Stimulated activated CD8-positive, alpha-beta memory T cell treated with anti-CD3 and anti-CD28 coated beads, Interleukin-4, amount 100 ng/mL, for 48 hours (primary cell): ENCODE measurements at places on chromosomes 4 and X.
A peak's percentile ranks its signal among the peaks of the same experiment; 100 is the strongest.

- no peak for DNase-seq
Observed at GRCh38 chr4:153061971-153062370, 125.8 kb downstream of the FHDC1 start.

DNA sequence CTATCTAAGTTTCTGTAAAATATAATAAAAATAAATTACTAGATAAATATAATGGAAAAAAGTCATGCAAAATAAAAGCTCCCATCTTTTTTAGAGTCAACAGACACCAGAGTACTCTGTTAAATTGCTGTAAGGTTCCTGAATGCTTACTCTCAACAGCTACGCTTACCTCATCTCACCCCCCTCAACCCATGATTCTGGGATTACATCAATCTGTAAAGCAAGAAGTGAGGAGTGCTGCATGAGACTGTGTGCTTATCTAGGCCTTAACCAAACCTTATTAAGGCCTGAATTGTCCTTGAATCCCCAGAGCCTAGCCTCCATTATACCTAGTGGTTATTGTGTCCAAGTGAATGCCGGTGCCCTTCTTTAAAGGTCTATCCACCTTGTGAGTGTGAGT, 735.8 kb downstream of the RPA4 start:
- DNase-seq: no peak

- peak; percentile 25 for DNase-seq
Observed at GRCh38 chr4:166941629-166942028, 292.7 kb downstream of the SPOCK3 start.

DNA sequence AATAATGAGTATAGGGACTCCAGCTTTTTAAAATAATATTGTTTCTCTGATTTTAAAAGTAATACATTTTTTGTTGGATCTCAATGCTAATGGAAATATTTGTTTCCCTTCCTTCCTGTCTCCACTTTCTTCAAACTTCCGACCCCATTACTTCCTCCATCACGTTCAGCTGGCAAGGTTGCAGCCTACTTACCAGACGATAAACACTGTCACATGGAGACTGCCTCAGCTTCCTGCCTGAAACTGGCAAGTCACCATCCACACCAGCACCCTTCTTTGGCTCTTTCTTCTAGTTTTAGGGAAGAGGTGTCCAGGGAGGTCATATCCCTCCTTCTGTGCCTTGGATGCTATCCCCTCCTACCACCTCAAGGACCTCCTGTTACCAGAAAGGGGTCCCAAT, 3.4 kb upstream of the INTU start:
- no peak for DNase-seq

GRCh38 chrX:23670528-23670927, 3.2 kb downstream of the PRDX4 start:
- DNase-seq: no peak

DNA sequence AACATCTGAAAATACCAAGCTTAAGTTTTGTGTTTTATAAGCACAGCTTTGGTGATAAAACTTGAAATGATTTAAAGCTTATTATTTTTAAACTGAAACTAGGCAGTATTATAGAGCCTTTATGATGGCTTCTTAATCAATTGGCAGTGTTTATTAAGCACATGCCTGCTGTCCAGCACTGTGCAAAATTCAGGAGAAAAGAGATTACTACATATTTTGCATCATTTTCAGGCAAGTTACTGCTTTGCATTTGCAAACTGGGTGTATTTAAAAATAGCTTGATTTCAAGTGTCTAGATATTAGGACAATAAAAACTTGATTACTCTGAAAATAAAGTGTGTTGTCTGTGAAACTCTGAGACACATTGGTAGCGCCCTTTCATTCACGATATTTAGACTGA, 126.5 kb downstream of the PDLIM5 start:
- DNase-seq: no peak

DNA sequence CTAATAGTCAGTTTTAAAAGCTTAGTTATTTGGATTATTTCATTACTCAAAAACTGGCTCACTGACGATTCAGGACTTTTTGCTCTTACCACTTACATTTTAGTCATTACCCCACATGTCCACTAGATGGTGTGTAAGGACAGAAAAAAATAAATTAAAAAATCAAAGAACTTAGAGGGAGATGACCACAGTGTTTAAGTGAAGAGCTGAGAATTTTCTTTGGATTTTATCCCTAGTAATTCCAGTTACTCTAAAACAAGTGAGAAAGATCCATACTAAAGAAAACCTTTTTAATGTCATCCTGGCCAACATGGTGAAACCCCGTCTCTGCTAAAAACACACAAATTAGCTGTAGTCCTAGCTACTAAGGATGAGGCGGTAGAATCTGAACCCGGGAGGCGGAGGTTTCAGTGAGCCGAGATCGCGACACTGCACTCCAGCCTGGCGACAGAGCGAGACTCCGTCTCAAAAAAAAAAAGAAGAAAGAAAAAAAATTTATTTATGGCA, 26.4 kb upstream of the TMPRSS11B start:
- DNase-seq: no peak

- no peak for DNase-seq
Observed at GRCh38 chrX:72604112-72604511, 31.5 kb upstream of the HDAC8 start.

- DNase-seq: no peak
Observed at GRCh38 chrX:1086444-1087409, 125.7 kb downstream of the CRLF2 start.

- DNase-seq: no peak
Observed at GRCh38 chr4:77104791-77105540, 29.2 kb upstream of the CCNI start.

GRCh38 chrX:141936080-141936479, 32.4 kb downstream of the MAGEC1 start:
- DNase-seq: no peak

DNA sequence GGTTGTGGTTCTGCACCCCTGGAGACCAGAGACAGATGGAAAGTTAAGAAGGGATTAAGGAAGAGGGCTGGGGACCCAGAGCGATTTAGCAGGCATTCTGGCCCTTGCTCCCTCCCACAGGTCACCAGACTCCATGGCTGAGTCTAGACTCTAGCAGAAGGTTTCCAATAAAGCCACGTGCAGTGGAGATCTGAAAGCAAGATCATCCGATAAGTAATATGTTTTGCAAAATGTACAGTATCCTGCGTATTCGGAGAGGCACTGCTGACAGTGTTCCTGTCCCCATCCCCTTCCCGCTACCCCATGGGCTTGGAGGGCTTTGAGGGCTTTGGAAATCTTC, 531 bp upstream of the GPRIN3 start:
- DNase-seq: no peak

GRCh38 chrX:41241962-41242361, 92.0 kb upstream of the DDX3X start:
- DNase-seq: no peak

DNA sequence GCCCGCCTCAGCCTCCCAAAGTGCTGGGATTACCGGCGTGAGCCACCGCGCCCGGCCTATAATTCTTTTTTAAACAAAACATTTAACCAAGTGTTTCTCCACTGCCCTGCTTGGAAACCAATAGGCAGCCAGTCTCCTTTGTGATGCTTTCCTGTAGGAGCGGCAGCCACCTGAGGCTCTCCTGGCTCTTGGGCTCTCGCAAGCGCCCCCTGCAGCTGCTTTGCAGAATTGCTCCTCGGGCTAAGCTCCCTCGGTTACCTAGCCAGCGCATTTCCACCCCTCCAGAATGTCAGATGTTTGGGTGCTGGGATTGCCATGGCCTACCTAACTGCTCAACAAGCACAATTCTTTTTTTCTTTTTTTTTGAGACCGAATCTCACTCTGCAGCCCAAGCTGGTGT, 7.7 kb downstream of the S100P start:
- DNase-seq: peak; percentile 76

DNA sequence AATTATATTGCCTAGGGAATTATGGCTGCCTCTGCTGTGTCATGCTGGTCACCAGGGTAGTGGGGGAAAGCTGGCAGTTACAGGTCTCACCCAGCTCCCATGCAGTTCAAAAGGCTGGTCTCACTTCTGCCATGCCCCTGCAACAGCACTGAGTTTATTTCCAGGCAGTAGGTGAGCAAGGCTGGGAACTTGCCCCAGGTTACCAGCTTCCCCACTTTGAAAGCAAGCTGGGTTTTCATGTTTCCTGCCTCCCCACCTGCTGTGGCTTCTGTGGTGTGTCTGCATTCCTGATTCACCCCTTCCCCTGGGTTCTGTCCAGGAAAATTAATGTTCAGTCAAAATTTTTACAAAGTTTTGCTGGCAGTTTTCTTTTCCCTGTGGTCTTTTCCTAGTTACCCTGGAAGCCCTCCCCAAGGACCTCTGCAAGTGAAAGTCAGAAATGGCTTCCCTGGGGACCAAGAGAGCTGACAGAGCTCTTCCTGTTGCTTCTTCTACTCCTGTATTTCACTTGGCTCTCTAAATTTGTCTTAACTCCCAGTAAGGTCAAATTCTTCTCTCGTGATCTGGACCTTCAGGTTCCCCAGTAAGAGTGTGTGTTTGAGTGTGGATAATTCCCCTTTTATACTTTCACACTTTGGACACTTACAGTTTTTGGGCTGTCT, 58.5 kb upstream of the AGTR2 start:
- no peak for DNase-seq

DNA sequence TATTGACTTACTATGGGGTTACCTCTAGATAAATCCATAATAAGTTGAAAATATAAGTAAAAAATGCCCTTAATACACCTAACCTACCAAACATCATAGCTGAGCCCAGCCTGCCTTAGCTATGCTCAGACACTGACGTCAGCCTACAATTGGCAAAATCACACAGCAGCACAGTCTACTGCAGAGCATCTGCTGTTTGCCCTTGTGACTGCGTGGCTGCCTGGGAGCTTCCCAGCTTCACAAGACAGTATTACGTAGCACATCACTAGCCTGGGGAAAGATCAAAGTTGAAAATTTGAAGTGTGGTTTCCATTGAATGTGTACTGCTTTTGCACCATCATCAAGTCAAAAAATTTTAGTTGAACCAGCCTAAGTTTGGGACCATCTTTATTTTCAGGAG, 8.8 kb downstream of the HTT-AS start:
- DNase-seq: no peak

DNA sequence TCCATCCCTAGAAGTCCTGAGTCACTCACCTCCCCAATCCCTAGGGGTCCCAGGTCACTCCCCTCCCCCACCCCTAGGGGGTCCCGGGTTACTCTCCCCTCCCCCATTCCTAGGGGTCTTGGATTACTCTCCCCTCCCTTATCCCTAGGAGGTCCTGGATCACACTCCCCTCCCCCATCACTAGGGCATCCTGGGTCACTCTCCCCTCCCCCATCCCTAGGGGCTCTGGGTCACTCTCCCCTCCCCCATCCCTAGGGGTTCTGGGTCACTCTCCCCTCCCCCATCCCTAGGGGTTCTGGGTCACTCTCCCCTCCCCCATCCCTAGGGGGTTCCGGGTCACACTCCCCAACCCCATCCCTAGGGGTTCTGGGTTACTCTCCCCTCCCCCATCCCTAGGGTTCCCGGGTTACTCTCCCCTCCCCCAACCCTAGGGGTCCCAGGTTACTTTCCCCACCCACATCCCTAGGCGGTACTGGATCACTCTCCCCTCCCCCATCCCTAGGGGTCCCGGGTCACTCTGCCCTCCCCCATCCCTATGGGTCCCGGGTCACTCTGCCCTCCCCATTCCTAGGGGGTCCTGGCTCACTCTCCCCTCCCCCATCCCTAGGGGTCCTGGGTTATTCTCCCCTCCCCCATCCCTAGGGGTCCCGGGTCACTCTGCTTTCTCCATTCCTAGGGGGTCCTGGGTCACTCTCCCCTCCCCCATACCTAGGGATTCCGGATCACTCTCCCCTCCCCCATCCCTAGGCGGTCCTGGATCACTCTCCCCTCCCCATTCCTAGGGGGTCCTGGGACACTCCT, 2.1 kb downstream of the ASMTL start:
- peak; percentile 23 for DNase-seq

- DNase-seq: no peak
Observed at GRCh38 chr4:76384052-76384451, 36.9 kb downstream of the CCDC158 start.

GRCh38 chr4:3638080-3638795, 106.0 kb upstream of the LRPAP1 start:
- DNase-seq: no peak

- no peak for DNase-seq
Observed at GRCh38 chrX:98203800-98204199, 1320.1 kb downstream of the RPA4 start.

DNA sequence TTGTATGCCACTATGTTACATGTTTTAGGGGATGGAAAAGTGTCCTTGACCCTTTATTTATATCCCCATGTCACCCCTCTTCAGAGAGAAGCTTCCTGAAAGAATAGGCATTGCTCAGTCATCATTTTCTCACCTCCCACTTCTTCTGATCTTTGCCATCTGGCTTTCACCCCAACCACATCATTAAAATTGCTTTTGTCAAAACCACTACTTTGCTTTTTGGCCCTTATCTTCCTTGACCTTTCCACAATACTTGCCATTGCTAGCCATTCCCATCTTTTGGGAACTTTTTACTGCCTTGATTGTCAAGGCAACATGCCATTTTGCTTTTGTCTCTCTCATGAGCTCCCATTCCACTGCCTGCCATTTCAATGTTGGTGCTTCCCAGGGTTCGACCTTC, 14.9 kb upstream of the FAM9B start:
- no peak for DNase-seq

GRCh38 chrX:107715331-107716117, 60.1 kb downstream of the TSC22D3 start:
- DNase-seq: peak; percentile 25

GRCh38 chr4:77050962-77051361, 24.8 kb downstream of the CCNI start:
- no peak for DNase-seq

GRCh38 chr4:97589481-97590196, 553.6 kb downstream of the STPG2 start:
- DNase-seq: no peak

GRCh38 chr4:54041100-54041499, 23.3 kb downstream of the CHIC2 start:
- no peak for DNase-seq

DNA sequence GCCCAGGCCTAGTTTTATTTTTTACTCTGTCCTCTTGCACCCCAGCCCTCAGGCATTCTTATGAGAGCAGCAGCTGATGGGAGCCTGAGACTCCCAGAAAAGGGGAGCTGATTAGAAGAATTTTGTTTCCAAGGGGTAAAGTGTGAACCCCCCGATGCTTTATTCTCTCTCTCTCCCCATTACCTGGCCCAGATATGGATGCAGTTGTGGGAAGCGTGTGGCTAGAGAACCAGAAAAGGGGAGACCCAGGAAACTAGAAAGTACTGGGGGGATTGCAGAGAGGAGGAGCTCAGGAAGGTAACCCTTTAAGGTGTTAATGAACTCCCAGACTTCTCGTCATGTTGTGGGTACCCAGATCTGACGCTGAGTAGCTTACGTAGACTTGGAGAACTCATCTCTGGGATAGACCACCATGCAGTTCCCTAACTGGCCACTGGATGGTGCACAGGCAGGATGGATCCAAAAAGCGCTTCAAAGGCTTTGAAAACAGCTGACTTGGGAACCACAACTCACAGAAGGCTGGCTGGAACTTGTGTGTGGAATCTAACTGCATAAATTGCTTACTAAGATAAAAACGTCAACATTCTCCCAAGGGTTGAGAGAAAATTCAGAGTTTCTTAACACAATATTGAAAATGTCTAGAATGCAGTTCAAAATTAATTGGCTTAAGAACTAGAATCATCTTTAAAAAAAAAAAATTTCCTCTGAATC, 64.7 kb downstream of the TBC1D14 start:
- DNase-seq: peak; percentile 92
